ENCODE measurements at places on chromosomes 13 and 19.

GRCh38 chr13:62129000-62129551, 713.4 kb upstream of the PCDH20 start:
- no peak for DNase-seq

DNA sequence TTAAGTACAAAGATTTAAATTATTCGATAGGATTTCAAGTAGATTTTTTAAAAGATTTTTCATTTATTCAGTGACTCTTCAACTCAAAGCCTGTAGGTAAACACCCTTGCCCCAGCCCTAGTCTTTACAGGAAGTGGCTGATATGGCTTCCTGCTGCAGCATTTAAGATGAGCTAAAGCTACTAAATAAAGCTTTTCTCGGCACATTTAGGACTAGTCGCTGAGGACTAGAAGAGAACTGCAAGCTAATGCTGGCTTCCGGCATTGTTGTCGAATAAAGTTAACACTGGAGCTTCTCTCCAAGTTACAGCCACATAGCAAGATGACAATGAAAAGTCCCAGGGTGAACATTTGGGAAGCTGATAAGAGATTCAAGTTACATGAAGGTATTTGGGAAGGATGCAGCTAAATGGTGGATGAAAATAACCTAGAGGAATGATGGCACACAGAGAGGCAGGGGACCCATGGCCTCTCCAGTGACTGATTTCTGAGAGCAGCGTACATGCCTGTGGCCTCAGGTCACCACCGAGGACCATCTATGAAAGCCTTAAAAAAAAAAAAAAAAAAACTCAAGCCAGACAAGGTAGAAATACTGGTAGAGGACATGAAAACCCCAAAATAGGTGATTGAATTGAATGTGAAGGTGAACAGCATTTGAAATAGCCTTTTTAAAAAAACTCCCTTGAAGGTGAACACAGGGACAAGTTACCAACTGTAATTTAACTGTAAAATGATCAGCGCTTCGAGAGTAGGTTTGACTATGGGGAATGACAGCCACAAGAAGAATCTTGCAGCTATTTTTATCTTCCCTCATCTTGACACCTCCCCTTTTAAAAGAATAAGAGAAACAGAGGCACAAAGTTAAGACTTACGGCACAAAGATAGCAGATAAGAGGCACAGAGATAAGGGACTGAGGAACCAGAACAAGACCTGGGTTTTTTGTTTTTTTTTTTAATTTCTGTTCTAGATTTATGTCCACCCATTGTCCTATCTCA, 155.4 kb downstream of the DCT start:
- DNase-seq = no peak

- peak; percentile 29 for DNase-seq
These were observed at the start of gene RINL for GRCh38 chr19:38877781-38878574. Gene RINL, minus strand, starts transcription at chr19:38878275. Its CDS starts 1,533 bp downstream, at chr19:38876742.

- no peak for DNase-seq
These were observed 2673.8 kb downstream of the PCDH9 start for GRCh38 chr13:64556376-64556775.

GRCh38 chr13:109381546-109382180, 404.7 kb downstream of the IRS2 start:
- DNase-seq = no peak

- DNase-seq = no peak
These were observed 135.8 kb upstream of the KLF12 start for GRCh38 chr13:74270018-74270417.

DNA sequence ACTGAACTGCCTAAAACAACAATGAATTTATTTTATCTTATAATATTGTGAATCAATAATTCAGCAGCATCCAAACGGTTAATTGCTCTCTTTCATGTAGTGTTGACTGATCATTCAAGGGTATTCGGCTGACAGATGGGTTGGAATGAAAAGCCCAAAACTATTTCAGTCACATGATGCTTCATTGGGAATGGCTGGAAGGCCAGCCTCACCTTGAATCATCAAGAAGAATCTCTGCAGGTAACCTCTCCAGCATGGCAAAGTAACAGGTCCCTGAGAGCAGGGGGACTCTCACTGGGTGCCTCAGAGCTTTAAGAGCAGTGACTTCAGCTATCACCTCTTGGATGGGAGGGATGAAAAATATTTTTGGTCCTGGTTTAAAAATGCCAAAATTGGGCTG, 1395.7 kb downstream of the OLFM4 start:
- DNase-seq = no peak

GRCh38 chr13:40341501-40341900, 324.9 kb downstream of the FOXO1 start:
- DNase-seq = no peak

DNA sequence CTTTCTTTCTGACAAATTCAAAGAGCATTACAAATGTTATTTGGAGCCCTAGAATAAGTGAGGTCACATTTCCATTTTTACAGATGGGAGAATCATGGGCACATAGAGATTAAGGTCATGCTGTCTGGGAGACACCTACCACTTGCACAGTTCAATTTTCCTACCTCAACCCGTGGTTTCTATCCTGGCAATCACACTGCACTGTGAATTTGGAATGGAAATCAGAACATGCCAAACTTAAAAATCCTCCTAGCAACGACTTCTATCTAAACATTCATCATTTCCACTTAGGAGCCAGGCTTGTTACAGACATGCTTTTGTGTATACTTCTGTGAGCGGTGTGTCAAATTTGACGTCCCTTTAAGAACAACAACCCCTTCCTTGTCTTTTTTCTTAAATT, 251.5 kb downstream of the DNAJC15 start:
- DNase-seq = no peak
